ENCODE measurements at places on chromosomes 6 and 20.

DNA sequence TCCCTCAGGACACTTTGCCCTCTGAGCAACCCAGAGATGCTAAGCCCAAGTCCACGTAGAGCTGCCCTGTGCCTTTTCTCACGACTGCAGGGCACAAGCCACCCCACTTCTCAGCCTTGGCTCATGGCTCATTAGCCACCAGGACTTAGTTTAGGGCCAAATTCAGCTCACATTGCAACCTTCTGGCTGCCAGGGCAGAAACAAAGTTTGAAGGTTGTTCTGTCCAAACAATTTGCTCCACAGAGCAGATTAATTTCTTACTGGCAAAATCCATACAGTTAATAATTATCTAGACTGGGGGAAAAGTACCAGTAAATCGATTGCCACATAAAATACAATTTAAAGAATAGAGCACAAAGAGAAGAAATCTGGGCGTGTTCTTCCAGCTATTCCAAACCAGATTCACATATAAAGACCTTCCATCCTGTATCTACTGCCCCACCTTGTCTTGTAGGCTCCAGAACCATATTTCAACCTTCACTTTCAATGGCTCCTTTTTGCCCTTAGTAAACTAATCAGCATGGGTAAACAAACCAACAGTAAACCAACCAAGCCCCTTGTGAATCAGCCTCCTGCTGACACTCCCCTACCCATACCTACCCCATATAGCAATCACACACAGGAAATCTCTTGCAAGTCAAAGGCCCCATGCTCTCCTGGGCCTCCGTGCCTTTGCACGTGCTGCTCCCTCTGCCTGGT is 101.9 kb downstream of the QRSL1 start:
- no peak overlapping the region for H3K27ac ChIP-seq
- H3K4me1 ChIP-seq = no peaks in the 10 kb centered on the region
- no peak for ATAC-seq
- H3K27me3 ChIP-seq = peaks cover 15% of the 10 kb centered on the region
- no peak overlapping the region for H3K4me3 ChIP-seq

DNA sequence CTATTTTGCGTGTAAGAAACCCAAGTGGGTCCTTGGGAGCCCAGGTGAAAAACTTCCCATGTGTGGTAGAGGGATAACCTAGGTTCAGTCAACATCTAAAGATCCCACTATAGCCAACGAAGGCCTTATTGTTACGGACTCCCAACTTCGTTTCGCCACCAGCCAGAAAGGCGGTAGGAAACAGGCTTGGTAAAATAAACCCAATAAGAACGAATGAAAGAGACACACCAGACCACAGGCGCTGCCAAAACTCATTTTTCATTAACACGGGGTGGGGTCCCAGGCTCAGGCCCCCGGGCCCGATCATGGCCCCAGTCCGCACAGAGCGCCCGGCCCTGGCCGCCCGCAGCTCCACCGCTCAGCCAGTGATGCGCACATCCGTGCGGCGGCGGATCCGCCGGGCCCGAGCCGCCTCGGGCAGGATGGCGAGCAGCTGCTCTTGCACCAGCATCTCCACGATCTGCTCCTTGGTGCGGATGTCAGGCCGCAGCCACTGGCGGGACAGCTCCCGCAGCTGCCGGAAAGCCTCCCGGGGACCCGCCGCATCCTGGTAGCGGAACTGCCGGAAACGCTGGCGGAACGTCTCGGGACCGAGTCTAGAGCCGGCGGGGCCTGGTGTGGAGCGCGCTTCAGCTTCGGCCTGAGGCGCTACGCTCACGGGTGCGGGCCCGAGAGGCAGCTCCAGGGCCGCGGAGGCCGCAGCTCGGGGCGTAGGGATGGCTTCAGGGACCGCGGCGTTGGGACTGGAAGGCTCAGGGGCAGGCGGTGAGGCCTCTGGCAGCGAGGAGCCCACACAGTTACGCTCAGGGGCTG is 709 bp downstream of the SCAND1 start:
- H3K36me3 ChIP-seq = peaks cover 34% of the 10 kb centered on the region
- peak overlapping the region; percentile 99 for H3K4me3 ChIP-seq
- peak overlapping the region; percentile 99 for H3K27ac ChIP-seq
- ATAC-seq = peak; percentile 23
- peaks cover 5% of the 10 kb centered on the region for H3K4me1 ChIP-seq

DNA sequence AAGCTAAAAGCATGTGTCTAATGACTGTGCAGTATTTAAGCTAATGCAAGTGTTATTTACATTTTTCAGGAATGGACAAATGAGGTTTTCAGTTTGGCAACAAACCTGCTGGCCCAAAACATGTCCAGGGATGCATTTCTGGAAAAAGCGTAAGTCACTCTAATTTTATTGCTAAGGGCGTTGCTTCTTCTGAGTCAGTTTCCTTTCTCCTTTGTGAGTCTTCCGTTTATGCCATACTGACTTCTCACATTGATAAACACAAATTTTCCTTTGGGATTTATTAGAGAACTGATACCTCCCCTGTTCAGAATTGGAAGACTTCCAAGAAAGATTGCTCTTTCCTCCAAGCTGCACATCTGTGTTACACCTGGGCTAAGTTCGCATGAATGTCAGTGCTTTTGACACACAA is 422.9 kb upstream of the PLCB4 start:
- no peak overlapping the region for H3K4me3 ChIP-seq
- no peaks in the 10 kb centered on the region for H3K27me3 ChIP-seq
- H3K36me3 ChIP-seq = peaks cover 25% of the 10 kb centered on the region
- no peak for ATAC-seq
- H3K27ac ChIP-seq = no peak overlapping the region
- no peaks in the 10 kb centered on the region for H3K4me1 ChIP-seq

DNA sequence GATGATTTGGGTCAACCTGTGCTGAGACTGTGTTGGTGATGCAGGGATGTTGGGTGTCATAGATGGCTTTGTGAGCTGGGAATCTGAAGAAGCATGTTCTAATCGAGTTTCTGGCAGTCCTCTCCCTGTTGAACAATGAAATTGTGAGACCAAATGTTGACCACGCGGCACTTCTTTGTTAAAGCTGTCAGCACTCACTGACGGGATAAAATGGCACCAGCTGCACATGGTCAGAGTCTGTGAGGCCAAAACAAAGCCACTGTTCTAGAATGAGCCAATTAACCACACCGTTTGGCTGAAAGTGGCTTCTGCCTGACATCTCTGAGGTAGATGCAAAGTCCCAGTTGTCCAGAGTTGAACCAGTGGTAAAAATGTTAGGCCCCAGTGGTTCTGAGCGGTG is 562.2 kb downstream of the KIF16B start:
- no peak overlapping the region for H3K4me3 ChIP-seq
- no peaks in the 10 kb centered on the region for H3K27me3 ChIP-seq
- no peak for ATAC-seq
- H3K36me3 ChIP-seq = no peaks in the 10 kb centered on the region
- no peaks in the 10 kb centered on the region for H3K4me1 ChIP-seq

DNA sequence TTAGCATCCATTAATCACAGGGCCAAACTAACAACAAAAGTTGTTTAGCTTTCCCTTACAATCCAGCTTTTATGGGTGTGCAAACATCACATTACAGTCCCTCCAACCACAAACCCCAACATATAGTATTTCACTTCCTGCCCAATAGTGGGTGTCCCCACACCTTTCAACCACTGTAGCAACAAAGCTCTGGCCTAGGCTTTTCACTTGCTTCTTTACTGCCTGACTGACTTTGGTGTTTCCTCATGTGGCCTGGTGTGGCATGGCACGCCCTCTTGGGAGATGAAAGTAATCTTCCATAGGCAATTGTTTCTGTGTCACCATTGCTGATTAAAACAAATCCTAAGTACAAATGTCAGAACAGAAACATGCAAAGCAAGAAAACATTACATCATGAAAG is 46.3 kb downstream of the MCM8 start:
- ATAC-seq = peak; percentile 98
- peaks cover 5% of the 10 kb centered on the region for H3K4me1 ChIP-seq
- no peaks in the 10 kb centered on the region for H3K27me3 ChIP-seq
- H3K4me3 ChIP-seq = no peak overlapping the region
- peak overlapping the region; percentile 72 for H3K27ac ChIP-seq

DNA sequence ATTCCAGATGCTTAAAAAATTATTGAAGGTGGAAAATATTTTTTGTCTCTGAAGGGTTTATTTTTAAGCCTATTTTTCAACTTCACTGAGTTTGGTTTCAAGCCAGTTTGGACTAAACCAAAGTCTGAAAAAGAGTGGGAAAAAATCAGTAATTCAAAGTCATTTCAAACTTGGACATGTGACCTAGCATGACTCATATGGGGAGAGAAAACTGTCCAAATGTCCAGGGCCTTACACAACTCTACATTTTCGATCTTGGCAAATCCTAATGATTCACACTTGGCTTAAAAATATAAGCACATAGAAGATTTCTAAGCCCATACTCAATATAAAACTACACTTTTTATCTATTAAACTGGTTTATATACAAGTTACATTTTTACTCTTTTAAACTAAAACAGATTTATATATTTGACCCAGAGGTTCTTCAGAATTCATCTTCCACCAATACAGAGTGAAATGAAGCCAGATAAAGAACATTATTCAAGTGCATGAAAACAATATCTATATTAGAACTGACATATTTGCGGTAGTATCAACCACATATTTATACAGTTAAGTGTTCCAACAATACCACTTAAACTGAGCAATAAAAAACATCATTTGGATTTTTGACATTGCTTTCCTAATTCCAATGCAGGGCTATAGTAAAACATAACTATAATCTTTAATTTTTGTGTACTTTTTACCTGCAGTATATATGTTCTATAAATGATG is 110.3 kb upstream of the TCF21 start:
- no peaks in the 10 kb centered on the region for H3K36me3 ChIP-seq
- no peaks in the 10 kb centered on the region for H3K27me3 ChIP-seq
- no peak overlapping the region for H3K4me3 ChIP-seq
- no peaks in the 10 kb centered on the region for H3K4me1 ChIP-seq
- no peak for ATAC-seq

DNA sequence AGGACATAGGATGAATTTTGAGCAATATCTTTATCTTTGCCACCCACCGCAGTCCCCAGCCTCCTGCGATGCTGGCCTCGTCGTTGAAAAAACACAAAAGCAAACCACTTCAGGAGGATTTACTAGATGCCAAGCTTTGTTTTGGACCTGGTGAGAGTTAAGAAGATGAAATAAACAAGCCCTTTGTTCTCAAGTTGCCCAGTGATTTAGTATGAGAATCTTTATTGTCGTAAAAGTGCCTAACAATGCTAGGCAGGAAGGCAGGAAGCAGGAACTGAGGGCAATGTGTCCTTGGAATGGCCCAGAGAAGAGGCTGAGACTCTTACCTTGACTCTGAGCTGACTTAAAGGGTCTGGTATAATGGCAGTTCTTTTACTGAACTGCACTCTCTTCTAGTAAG is 116.0 kb downstream of the TRMT11 start:
- H3K36me3 ChIP-seq = peaks cover 11% of the 10 kb centered on the region
- no peaks in the 10 kb centered on the region for H3K4me1 ChIP-seq
- ATAC-seq = no peak
- H3K27me3 ChIP-seq = no peaks in the 10 kb centered on the region
- H3K4me3 ChIP-seq = no peak overlapping the region
- H3K27ac ChIP-seq = no peak overlapping the region

DNA sequence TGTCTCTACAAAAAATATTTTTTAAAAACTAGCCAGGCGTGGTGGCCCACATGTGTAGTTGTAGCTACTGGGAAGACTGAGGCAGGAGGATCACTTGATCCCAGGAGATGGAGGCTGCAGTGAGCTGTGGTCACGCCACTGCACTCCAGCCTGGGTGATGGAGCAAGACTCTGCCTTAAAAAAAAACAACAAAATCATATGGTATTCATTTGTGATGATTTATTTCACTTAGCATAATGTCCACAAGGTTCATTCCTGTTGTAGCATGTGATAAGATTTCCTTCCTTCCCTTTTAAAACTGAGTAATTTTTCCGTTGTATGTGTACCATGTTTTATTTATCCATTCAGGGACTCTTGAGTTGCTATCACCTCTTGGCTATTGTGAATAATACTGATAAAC is 26.2 kb downstream of the TMEM170B start:
- no peaks in the 10 kb centered on the region for H3K4me1 ChIP-seq
- H3K36me3 ChIP-seq = no peaks in the 10 kb centered on the region
- H3K27ac ChIP-seq = no peak overlapping the region
- H3K4me3 ChIP-seq = no peak overlapping the region

GRCh38 chr6:84135291-84135690 is 92.2 kb downstream of the CEP162 start:
- H3K4me3 ChIP-seq = no peak overlapping the region
- H3K4me1 ChIP-seq = no peaks in the 10 kb centered on the region
- no peak for ATAC-seq
- H3K36me3 ChIP-seq = peaks cover 27% of the 10 kb centered on the region

GRCh38 chr20:51637241-51637640 is 94.7 kb upstream of the NFATC2 start:
- no peaks in the 10 kb centered on the region for H3K36me3 ChIP-seq
- H3K27me3 ChIP-seq = peaks cover 13% of the 10 kb centered on the region
- no peak overlapping the region for H3K4me3 ChIP-seq
- peaks cover 30% of the 10 kb centered on the region for H3K4me1 ChIP-seq
- peak overlapping the region; percentile 88 for H3K27ac ChIP-seq

DNA sequence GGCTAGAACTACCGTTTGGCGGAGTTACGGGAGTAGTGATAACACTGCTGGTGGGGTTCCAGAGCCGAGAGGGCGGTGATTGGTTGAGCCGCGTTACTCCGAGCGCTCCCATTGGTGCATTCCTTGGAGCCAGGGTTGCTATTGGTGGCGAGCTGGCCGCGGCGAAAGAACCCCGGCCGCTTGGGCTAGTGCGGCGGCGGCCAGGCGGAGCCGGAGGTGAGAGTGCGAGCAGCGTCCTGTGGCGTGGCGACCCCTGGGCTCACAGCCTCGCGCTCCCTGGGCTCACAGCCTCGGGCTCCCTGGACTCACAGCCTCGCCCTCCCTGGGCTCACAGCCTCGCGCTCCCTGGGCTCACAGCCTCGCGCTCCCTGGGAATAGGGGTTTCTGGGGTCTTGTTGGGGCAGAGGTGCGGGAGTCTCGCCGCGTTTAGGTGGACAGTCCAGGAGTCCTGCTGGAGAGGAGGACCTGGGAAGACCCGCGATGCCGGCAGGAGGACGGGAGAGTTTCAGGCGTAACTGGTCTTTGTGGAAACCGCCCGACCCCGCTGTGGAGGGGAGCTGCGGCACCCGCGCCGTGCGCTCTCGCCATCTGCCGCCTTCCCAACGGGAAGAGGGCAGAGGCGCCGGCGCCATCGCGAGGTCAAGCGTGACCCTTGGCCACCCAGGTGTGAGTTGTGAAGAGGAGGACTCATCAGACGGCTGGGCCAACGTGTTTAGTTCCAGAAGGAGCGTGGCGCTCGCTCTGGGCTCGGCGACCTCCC is 12.2 kb downstream of the PRDM13 start:
- no peak overlapping the region for H3K27ac ChIP-seq
- ATAC-seq = no peak
- no peaks in the 10 kb centered on the region for H3K36me3 ChIP-seq
- no peaks in the 10 kb centered on the region for H3K4me1 ChIP-seq
- no peak overlapping the region for H3K4me3 ChIP-seq
- peaks cover 70% of the 10 kb centered on the region for H3K27me3 ChIP-seq

GRCh38 chr20:24674921-24675605 is 205.6 kb downstream of the SYNDIG1 start:
- H3K4me1 ChIP-seq = no peaks in the 10 kb centered on the region
- no peaks in the 10 kb centered on the region for H3K36me3 ChIP-seq
- H3K4me3 ChIP-seq = no peak overlapping the region
- H3K27me3 ChIP-seq = no peaks in the 10 kb centered on the region

- H3K27ac ChIP-seq = no peak overlapping the region
- no peaks in the 10 kb centered on the region for H3K36me3 ChIP-seq
- H3K4me3 ChIP-seq = no peak overlapping the region
- ATAC-seq = no peak
- no peaks in the 10 kb centered on the region for H3K4me1 ChIP-seq
Measured at GRCh38 chr6:57252975-57253374, 30.9 kb upstream of the RAB23 start.

- H3K36me3 ChIP-seq = no peaks in the 10 kb centered on the region
- no peak overlapping the region for H3K27ac ChIP-seq
- H3K4me3 ChIP-seq = no peak overlapping the region
Measured at GRCh38 chr6:167979436-167980139, 17.9 kb upstream of the KIF25 start.

Measured in activated T-helper 17 cell treated with anti-CD3 and anti-CD28 coated beads, Interleukin-2, amount 50 U/mL, for 72 hours (primary cell).